NCI-H1436 (cell line): ENCODE measurements at places on chromosomes 5 and 9.
A peak's percentile ranks its signal among the peaks of the same experiment; 100 is the strongest.

DNA sequence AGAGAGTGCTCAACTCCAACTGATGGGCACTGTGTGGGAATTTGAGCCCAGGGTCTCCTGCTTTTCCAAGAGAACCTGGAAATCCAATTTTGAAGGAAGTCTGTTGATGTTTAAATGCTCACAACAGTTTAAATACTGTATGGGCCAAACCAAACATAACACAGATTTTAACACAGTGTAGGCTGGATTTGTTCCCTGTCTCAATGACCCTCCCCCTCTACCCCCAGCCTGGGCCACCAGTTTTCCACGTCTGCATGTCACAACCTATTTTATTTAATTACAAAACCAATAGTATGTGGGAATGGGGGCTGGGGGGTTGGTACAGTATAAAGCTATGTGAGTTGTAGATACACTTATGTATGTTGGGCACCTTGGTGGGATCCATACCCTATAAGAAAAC lies 11.7 kb downstream of the PALM2AKAP2 start:
- no peak for DNase-seq

GRCh38 chr9:546797-547223 lies 294.7 kb upstream of the DMRT1 start:
- DNase-seq, result peak; percentile 1

- no peak for DNase-seq
Observed at GRCh38 chr5:36683821-36684434, 77.5 kb downstream of the SLC1A3 start.

- DNase-seq, result no peak
Observed at GRCh38 chr5:157563929-157564716, 11.5 kb downstream of the ADAM19 start.

DNA sequence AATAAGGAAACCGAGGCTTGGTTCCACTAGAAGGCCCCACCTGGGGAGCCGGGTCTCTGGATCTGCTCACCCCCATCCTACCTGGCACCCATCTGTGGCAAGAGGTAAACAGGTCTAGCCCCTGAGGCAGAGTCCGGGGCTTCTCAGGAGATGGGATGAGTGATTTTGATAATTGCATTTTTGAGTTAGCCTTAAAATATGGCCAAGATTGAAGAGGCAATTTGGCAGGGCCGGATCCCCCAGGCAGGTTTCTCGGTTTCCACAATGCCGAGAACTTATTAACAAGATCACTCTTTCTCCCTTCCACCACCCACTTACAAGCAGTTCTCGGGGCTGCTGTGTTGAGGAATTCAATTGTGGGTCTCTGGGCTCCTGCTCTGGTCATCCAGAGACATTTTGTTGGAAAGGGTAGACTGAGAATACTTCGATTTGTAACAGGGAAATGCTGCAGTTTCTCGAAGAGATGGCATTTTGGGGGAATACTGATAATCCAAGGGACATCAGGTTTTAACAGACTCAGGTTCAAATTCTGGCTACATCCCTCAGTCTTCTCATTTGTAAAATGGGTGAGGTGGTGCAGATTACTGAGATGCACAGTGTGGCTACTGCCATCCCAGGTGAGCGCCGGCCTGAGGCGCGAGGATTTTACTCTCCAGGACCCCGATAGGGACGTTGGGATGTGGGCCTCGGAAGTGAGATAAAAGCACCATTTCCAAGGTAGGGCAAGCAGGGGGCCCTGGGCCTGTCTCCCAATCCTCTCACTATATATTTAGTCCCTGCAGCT lies 194.2 kb downstream of the CDK5RAP2 start:
- DNase-seq, result no peak

GRCh38 chr9:134052941-134053340 lies 14.9 kb downstream of the BRD3 start:
- no peak for DNase-seq

- no peak for DNase-seq
Observed at GRCh38 chr5:59829386-59829785, 64.1 kb downstream of the PDE4D start.

DNA sequence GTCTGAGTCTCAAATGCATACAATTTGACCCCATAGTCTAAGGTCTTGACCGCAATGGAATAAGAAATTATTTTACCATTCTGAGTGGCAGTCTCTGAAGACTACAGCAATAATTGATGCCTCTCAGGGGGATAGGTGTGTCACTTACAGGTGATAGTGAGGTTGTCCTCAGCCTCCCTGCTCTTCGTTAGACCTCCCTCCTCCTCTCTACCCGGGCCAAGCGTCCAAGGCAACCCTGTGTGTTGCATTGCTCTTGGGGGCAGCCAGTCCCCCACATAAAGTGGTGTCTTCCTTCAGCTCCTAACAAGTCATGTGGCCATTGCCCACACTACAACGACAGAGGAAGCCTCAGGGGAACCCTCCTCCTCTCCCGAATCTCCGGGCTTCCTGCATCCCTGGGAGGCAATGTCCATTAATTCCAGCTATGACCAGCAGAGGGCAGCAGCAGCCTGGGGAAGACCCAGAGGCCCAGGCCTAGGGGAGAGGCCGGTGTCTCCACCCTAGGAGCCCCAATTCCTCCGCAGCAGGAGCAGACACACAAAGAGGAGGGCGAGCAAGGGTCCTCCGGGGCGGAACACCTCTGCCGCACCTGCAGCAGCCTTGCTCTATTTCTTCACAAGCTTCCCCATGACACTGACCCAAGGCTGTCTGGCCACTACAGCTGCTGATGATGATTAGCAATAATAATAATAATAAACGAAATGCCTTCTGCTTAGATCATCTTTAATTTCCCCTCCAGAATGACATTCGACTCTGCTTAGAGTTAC lies 134.8 kb downstream of the KCNIP1 start:
- DNase-seq, result peak; percentile 2

DNA sequence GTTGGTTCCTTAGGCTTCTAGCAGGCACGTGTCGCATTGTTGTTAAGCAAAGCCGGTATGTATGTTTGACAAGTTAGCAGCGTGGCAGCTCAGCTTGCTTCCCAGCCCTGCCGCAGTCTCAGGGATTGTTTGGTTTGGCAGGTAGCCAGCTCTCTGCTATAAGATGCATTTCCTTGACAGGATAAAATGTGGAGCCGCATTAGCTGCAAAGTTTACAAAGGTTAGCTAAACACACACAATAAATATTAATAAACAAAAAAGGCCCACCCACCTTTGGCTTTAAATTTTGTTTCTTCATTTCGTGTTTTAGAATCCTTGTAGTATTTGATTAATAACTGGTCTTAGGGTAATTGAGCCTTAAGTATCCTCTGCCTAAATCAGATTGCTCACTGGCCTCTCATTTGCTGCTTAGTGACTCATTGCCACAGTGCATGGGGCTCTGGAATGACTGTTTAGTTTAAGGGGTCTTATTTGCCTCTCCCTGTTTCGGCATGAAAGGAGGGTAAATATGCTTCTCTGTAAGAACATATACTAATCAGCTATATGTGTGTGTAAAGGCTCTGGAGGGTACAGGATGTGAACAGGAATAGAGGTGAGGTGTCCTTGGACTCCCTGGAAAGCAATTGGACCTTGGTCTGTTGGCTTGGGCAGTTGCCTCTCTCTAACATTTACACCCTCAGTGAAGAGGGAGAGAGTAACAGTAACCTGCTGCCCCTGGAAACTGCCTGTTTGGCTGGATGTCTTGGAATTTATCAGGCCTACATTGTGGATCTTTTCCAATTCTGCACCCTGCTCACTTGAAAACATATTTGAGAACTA lies 122.0 kb downstream of the GDNF start:
- DNase-seq, result peak; percentile 58

GRCh38 chr5:9381464-9381863 lies 164.4 kb downstream of the SEMA5A start:
- no peak for DNase-seq

- no peak for DNase-seq
Observed at GRCh38 chr9:129869585-129870501, 34.6 kb downstream of the USP20 start.

- DNase-seq, result peak; percentile 44
Observed at GRCh38 chr9:76810377-76810957, 46.2 kb downstream of the PCA3 start.

GRCh38 chr5:176131771-176132170 lies 106.5 kb upstream of the SIMC1 start:
- DNase-seq, result no peak
